ENCODE measurements at places on chromosomes 3 and 15.

DNA sequence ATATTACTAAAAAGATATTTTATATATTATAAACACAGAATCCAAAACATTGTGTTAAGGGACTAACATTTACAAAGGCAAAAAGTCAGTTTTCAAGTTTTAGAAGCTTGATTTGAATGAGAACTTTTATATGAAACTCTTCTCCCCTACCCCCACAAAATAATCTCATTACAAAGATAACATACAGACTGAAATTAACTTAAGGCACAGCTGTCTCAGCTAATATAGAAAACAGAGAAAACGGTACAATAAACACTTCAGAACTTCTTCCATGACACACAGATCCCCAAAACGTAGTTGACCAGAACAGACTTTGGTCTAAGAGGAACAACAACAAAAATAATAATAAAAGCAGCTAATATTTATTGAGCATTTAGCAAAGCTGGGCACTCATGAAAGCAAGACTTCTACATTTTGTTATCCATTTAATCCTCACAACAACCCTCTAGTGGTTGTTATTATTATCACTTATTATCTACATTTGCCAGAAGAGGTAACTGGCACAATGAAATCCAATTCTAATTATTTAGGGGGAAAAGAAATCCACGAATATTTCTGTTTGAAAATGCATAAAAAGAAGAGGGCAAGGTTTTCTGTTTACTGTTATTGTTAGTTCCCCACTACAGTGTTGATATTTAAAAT, 68.1 kb downstream of the PFN2 start:
- DNase-seq = no peak

DNA sequence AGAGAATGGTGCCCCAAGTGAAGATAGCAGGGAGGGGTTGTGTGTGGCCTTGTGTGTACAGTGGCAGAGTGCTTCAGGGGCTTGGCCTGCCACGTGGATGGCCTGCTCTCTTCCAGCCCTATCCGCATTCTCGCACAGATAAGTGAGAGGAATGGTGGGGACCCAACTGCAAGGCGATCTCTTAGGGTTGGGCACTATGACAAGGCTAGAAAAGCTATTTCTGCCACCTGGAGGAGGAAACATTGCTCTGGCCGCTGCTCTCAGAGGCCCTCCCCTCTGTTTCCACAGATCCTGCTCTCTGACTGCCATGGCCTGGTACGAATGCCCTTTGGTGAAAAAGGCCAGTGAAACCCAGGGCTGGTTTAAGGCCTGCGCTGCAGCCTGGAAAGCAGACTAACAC, 20.6 kb downstream of the EEFSEC start:
- no peak for DNase-seq

DNA sequence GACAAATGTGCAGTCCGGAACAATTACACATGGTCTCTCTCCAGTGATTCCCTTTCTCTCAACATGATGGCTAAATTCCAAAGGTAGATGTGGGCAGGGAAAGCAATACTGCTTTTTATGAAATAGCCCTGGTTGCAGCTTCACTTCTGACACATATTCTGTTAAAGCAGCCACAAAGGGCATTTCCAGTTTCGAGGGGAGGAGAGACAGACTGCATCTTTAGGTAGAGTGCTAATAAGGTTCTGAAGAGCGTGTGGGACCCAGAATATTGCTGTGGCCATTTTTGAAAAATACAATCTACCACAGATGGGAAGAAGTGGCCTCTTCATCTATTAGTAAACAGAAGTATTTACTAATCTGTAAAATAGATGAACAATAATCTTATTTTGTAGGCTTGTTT, 139.3 kb upstream of the PEX5L start:
- DNase-seq = no peak

DNA sequence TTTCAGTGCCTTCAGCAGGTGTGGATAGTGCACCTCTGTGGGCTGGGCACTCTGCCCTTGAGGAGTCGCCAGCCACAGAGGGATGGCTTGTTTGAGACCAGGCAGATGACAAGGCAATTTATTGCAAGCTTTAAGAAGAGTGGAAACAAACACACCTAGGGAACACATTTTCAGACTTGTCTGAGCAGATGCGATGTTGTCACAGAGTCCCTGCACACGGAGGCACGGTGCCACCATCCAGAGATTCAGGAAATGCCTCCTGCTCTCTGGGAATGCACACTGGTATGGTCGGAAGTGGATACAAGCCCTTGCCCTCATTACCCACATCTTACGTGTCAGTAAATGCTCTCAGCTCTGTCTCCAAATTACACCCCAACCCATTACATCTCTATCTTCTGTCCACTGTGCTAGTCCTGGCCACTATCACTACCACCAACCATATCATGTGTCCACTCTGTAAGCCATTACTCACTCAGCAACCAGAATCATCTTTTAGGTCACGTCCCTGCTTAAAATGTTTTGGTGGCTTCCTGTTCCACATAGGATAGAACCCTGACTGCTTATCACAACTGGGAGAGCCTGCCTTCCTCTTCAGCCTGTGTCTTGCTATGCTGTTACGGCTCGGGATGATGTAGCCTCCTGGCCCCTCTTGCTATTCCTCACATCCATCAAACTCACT, 196.9 kb downstream of the SLCO3A1 start:
- no peak for DNase-seq

GRCh38 chr3:151282921-151283320, 4.6 kb upstream of the P2RY14 start:
- DNase-seq = no peak

DNA sequence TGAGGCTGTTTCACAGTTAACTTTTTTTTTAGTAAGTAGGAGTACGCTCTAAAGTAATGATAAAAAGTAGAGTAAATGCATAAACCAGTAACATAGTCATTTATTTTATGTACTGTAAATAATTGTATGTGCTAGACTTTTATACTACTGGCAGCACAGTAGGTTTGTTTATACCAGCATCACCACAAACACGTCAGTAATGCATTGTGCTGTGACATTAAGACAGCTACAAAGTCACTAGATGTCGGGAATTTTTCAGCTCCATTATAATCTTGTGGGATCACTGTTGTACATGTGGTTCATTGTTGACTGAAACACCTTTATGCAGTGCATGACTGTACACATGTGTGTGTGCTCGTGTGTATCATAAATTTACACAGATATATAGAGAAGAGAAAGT, 618.0 kb upstream of the ADAMTS9 start:
- DNase-seq = no peak

DNA sequence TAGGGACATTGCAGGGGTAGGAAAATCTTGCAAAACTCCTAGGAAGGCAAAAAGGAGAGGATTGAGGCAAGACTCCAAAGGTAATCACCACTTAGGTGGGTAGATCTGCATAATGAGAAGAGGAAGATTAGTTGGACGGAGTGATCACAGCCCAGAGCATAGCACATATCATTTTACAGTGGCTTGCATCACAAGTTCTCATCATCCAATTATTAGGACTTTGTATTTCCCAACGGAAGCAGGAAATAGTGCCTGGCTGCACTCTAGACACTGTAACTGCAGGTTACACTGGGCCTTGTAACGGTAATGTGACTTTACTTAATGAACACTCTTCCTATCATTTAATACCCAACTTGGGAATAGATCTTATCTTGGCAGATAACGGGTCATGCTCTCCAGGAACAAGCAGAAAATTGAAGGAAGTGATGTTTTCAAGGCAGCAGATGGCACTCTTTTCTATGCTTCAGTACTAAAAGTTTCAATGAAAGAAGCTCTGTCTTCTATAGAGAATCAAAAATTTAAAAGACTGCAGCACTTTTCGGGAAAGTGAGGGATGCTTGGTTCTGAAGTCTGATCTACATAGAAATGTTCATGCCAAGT, 101.9 kb upstream of the KCNMB2 start:
- DNase-seq = no peak

- DNase-seq = no peak
Observed at GRCh38 chr3:69385123-69385722, 665 bp downstream of the FRMD4B start.
